ENCODE measurements at places on chromosomes 12 and 14.

- no peak for DNase-seq
These were observed 11.4 kb downstream of the AGAP2 start for GRCh38 chr12:57726884-57727757.

DNA sequence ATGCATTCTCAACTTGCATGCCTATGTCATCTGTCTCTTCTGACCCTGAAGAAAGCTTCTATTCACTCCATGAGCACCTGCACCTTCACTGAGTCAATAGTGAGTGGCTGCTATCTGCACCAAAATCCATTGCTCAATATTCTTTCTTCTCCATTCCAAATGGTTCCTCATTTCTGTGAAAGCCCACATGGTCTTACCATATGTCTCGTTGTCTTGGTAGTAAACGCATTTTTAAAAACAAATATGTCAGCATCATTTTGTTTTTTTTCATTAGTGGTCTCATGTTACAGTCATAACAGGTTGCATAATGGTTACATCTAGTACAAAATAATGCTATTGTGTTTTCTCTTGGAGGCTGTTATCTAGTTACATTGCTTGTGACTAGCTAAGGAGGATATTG is 106.9 kb upstream of the CPM start:
- no peak for DNase-seq

DNA sequence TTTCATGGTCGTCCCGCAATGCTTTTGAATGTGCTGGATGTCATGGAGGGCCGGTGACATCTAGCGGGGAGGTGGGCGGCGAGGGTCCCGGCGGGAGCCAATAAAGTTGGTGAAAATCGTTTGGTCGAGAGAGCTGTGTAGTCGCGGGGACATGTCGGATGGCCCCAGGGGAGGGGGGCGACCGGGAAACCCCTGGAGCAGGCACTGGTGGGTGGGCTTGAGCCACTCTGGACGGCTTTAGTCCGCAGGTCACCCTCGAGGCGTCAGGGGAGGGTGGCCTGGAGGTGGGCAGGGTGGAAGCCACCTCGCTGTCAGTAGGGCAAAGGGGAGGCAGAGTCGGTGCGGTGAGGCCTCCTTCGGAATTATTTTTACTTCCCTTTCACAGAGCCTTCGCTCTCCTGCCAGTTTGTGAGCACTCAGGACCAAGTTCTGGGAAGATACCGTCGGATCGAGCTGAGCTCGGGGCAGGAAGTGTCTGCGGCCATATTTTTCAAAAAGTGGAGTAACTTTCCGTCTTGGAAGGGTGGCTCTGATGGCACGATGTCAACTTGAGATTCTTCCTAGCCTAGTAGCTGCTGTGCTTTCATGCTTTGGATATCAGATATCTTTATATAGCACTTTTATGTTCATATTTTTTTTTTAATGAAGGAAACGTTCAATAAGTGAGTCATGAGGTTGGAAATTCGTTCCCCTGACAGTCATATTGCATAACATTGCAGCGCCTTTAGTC is 28.2 kb downstream of the WBP11 start:
- peak; percentile 65 for DNase-seq

DNA sequence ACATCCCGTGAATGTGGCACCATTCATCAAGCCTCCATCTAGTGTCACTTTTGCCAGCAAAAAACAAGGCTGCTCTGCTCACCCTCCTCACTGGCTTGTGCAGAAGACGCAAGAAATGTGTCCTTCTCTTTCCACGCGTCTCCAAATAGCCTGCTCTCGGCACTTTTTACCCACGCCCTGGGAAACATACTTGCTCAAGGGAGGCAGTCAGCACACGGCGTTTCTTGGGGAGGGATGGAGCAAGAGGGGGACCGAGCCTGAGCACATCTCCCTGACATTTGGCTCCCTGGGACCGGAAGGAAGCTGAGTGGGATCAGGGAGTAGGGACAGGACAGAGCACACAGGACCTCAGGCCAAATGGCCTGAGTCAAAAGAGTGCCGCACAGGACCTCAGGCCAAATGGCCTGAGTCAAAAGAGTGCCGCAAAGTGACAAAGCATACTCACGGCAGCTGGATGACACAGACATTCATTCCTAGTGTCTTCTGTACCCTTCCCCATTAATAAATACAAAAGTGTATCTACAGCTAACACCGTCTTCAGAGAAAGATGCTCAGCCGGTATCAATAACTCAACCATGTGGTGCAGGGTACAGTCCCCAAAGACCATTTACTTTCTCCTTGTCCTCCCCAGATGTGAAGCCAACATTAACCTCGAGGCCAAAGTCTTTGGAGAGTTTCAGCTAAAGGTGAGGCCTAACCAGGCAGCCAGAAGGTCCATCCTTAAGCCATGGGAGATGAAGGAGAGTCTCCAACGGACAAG is 7.1 kb downstream of the BCL11B start:
- no peak for DNase-seq

GRCh38 chr12:26080911-26081310 is 43.9 kb downstream of the BHLHE41 start:
- no peak for DNase-seq

- DNase-seq = peak; percentile 95
These were observed 270.6 kb downstream of the PAWR start for GRCh38 chr12:79420146-79420618.

DNA sequence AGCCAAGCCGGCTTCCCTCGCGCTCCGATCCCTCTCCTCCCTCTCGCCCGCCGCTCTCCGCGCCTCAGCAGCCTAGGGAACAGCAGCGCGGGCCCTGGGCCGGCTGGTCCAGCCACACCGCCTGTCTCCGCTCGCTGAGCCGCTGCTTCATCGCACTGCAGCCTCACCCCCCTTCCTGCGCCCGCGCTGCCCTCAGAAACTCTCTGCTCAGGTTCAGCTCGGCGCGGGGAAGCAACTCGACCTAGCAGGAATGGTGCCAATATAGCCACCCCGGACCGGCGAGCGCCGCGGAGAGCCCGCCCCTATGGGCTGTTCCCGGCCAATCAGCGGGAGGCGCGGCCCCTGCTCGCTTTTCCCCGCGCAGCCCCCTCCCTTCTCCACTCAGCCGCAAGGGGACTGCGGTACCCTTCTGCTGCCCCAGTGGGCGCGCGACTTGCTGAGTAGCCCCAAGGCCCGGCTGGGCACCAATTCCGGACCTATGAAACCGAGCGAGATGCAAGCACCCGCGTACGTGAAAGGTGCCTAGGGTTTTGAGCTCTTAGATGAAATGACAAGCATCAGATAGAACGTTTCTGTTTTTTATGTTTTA is at the start of gene ADAMTS20:
Gene ADAMTS20, minus strand, starts transcription at position 233 of the 589 bp plus-strand sequence. CDS start 282 bp downstream, outside the sequence.
- peak; percentile 3 for DNase-seq

DNA sequence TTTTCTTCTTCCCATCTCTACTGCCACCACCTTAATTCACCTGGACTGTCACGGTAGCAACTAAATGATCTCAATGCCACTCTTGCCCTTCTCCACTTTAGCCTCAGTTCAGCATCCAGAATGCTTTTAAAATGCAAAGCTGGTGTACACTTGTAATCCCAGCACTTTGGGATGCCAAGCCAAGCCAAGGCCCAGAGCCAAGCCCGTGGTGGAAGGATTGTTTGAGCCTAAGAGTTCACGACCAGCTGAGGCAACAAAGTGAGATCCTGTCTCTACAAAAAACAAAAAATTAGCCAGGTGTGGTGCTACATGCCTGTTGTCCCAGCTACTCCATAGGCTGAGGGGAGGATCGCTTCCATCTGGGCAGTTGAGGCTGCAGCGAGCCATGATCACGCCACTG is 5.9 kb downstream of the CIPC start:
- DNase-seq = no peak

DNA sequence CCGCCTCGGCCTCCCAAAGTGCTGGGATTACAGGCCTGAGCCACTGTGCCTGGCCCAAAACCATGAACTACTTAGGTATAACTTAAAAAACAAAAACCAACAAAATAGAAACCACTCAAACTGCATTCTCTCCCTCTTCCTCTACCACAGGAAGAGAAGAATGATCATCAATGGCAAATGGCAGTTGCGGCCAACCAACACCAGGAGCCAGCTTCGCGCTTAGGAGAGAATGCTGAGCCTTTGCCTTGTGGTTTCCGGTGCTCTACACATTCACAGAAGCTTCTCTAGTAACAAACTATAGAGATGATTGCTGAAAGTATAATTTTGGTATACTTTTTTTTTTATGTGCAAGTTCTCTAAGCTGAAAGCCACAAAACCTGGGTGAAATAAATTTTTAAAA is 17.1 kb downstream of the CATSPERB start:
- DNase-seq = no peak

DNA sequence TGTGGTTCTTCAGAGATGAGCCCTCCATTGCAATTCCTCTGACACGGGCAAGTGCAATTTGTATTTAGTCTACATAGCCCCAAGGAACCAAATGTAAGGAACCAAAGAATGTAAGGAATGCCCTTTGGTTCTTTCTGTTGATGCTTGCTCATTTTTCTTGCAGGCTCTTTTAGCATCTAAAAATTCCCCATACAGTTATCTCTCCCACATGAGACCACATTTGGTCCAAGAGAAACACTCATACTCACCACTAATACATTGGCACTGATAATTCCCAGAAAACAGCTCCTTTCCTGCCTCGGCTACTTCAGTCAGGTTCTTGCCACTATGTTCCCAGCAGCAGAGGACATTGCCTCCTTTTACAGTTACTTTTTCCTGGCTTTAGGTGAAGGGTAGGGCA is 332.6 kb downstream of the AEBP2 start:
- peak; percentile 82 for DNase-seq

GRCh38 chr12:90987520-90987919 is 17.3 kb downstream of the EPYC start:
- no peak for DNase-seq

- no peak for DNase-seq
These were observed 284.8 kb upstream of the DIO3 start for GRCh38 chr14:101276309-101277091.

DNA sequence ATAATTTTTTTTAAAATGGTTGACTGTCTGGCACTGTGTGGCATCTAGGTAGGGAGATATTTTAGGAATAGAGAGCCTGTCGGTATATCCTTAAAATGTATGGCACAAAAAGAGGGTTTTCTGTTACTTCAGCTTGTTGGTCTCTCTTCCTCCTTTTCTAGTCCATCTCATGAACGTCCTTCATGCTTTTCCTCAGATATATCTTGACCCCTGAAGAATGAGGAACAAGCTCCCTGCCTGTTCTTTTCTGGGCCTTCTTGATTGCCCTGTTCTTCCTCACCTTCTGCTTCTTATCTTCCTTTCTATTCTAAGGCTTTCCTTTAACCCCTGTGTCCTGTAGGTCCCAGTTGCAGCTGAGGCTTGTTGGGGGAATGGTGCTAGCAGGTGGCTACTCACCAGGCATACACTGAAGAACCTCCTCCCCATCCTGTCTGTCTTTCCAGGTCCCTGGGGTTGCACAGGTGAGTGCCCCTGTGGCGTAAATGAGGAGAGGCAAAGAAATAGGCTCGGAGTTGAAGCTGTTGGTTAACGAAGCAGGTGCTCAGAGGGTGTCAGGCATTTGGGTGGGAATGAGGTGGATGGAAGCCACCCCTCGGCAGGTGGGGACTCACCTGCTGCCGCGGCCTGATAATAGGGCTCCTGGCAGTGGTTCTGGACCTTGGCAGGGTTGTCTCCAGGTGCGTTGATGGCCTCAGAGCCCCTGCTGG is 7.2 kb upstream of the C1R start:
- no peak for DNase-seq

DNA sequence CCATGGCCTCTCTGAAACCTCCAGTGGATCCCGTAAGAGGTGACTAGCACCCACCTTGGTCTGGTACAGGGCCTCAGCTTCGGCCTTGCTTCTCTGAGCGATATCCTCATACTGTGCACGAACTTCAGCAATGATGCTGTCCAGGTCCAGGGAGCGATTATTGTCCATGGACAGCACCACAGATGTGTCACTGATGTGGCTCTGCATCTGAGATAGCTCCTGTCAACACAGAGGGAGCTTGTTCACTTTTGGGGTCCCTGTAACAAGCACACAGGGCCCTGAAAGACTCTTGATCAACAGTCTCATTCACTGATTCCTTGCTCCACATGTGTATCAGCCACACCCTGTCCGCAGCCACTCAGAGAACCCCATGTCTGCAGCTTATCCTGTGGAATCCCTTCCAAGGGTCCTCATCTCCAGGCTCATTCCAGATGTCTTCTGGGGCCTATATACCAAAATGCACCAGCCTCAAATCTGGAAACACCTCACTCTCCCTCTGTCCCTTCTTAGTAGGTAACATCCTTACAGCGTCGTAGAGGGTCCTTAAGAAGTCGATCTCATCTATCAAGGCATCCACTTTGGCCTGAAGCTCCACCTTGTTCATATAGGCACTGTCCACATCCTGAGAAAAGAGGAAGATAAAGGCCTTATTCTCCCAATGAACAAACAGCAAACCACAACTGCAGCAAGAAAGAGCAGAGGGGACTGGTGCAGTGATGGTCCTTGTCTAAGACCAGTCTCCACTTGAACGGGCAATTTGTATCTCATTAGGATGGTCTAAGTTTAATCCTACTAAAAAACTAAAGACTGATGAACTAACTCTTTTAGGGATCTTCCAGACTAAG is 3.5 kb downstream of the KRT3 start:
- no peak for DNase-seq

- DNase-seq = no peak
These were observed 3.7 kb upstream of the FAIM2 start for GRCh38 chr12:49907352-49907751.

DNA sequence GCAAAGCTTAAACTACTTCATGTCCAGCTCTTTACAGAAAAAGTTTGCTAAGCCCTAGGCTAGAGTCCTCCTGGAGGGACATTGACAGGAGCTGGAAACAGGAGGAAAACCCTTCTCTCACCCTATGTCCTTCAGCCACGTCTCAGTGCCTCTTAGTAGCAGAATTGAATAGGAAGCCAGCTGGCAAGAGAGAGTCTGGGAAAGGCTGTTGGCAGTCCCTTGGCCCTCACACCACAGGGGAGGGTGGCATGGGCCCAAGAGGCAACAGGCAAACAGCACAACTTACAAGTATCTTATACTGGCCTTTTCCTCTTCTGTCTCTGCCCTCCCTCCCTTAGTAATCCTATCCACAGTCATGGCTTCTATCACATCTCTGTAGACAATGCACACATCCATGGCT is 27.7 kb upstream of the DHRS2 start:
- DNase-seq = no peak

Data from IMR-90 (cell line).